ENCODE measurements at places on chromosomes 7 and 10.

- no peak for DNase-seq
Measured at GRCh38 chr10:132520177-132520811, 17.3 kb upstream of the INPP5A start.

- DNase-seq = no peak
Measured at GRCh38 chr10:78215645-78216044, 182.0 kb downstream of the RPS24 start.

DNA sequence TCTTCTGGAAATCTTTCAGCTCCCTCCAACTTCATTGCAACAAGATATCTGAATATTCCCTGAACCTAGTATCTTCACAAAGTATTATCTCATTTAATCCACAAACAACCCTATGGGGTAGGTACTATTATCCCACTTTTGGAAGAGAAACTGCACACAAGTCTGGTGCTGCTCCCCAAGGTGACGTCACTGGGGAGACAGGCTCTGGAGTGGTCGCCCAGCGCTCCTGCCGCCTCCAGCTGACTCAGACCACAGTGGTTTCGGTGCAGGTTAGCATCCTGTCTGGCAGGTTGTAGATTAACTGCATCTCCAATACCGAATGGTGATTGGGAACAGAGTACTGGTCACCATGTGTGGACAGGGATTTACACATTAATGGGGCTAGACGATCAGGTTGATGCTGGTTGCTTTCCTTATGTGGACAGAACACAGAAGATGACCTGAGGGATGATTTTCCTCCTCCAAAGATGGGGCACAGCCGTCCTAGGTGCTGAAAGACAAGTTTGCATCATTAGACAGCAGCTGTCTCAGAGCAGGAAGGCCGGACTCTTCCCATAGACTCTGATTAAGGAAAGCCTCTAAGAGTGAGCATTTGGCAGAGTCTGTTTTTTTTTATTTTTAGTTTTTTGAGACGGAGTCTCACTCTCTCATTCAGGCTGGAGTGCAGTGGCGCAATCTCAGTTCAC is 128.6 kb downstream of the TRRAP start:
- no peak for DNase-seq

DNA sequence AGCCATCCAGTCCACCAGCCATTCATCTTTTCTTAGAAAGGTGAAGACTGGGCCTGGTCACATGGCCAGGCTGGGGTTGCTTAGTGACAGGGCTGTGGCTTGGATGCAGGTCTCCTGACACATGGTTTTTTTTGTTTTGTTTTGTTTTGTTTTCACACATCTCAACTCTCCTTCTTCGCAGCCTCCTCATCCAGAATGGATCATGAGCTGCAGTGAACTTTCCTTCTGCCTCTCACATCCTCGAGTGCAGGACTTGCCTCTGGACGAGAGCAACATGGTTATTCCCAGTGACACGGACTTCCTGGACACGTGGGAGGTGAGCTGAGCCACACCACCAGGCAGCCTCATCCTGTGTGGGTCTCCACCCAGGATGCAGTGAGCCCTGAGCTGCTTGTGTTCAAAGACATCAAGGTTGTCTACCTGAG is 9.5 kb downstream of the AKR1E2 start:
- no peak for DNase-seq

Measured in NCI-H1417 treated with DMSO at 0.1 percent for 48 hours (cell line).